ENCODE measurements at places on chromosomes 1 and 21.

- DNase-seq: no peak
Observed at GRCh38 chr1:30812076-30812475, 54.5 kb upstream of the LAPTM5 start.

GRCh38 chr1:232184561-232185530, 445.1 kb downstream of the SIPA1L2 start:
- DNase-seq: no peak

GRCh38 chr1:222346955-222347354, 200.9 kb downstream of the HHIPL2 start:
- DNase-seq: no peak

DNA sequence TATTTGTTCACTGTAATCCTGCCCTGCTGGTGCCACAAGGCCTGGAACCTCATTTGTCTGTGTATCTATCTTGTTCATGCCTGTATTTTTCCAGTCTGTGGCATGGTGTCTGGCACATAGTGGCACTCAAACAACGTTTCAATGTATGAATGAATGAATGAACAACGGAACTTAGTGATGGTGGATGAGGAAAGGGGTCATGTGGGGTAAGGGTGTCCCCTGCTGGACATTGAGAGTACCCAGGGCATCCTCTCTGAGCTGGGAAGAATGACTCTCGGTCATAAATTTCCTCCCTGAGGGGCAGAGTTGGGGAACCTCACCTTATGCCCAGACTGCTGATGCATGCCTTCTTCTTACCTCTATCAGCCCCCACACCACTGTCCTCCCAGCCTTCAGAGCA, 18.9 kb upstream of the ZNF683 start:
- peak; percentile 46 for DNase-seq

DNA sequence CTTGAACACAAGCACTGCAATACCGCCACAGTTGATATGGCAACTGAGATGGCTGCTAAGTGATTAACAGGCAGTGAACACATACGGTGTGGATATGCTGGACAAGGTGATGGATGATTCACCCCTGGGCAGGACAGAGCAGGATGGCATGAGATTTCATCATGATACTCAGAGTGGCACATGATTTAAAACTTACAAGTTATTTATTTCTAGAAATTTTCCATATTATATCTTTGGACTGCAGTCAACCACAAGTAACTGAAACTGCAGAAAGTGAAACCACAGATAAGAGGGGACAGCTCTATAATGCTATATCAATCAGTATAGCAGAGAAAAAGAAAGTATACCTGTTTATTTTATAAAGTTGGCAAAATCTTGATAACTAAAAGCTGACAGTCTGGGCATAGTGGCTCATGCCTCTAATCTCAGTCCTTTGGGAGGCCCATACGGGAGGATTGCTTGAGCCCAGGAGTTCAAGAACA, 47.9 kb downstream of the PHACTR4 start:
- DNase-seq: no peak

GRCh38 chr1:234309598-234310459, 63.4 kb upstream of the COA6 start:
- DNase-seq: peak; percentile 8

- DNase-seq: no peak
Observed at GRCh38 chr1:43521078-43521477, 9.6 kb upstream of the PTPRF start.

DNA sequence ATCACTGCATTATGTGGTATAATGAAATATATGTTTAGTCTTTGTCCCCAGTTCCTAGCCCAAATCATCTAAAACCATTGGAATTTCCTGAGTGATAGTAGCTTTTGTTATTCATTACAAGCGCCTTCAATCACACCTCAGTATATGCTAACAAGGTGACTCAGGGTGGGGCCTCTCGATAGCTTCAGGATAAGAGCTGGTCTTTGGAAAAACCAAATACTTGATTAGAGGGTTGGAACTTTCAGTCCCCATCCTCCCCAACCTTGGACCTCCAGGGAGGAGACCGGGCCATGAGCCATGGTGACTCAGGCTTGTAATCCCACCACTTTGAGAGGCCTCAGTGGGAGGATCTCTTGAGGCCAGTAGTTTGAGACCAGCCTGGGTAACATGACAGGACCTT, 5.1 kb upstream of the BRDT start:
- DNase-seq: no peak

DNA sequence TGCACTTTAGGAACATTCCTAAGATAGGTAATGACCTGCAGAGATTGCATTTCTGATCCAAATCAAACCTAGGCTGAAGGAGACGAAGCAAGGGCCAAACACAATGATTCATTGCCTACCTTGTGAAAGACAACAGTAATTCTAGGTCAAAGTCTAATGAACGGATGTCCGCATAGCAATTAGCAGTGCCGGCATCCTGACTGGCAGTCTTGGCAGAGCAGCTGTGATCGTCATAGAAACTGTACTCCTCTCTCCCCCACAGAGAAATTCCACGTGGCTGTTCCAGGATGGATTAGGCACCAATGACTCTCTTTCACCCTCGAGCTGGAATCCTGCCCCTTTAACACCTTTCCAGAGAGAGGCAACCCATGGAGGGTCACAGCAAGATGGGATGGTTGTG, 28.9 kb upstream of the VAV3 start:
- DNase-seq: no peak

- DNase-seq: no peak
Observed at GRCh38 chr1:94958081-94958480, 31.2 kb upstream of the CNN3 start.

GRCh38 chr1:24364975-24365678, 46.0 kb downstream of the GRHL3 start:
- no peak for DNase-seq

GRCh38 chr1:221302810-221303209, 423.6 kb downstream of the HLX start:
- DNase-seq: no peak

DNA sequence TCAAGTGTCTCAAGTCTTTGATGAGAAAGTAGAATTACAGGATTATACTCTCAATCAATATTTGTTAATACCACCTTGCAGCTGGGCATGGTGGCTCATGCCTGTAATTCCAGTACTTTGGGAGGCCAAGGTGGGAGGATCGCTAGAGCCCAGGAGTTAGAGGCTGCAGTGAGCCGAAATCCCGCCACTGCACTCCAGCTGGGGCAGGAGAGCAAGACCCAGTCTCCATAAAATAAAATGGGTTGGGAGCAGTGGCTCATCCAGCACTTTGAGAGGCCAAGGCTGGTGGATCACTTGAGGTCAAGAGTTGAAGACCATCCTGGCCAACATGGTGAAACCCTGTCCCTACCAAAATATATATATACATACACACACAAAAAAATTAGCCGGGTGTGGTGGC, 1.2 kb upstream of the NCMAP start:
- no peak for DNase-seq

GRCh38 chr21:33198346-33199099, 31.2 kb upstream of the IFNAR2 start:
- DNase-seq: no peak

- no peak for DNase-seq
Observed at GRCh38 chr1:81806432-81806770, 5.7 kb downstream of the ADGRL2 start.
